ENCODE measurements at places on chromosomes 4 and X.

- no peak for DNase-seq
These were observed 86.2 kb upstream of the HS3ST1 start for GRCh38 chr4:11514779-11515419.

GRCh38 chr4:169975838-169976796, 50.1 kb downstream of the MFAP3L start:
- DNase-seq, result no peak

GRCh38 chrX:68363984-68364383, 69.3 kb downstream of the OPHN1 start:
- no peak for DNase-seq

GRCh38 chrX:44314259-44314734, 29.2 kb downstream of the EFHC2 start:
- peak; percentile 33 for DNase-seq

DNA sequence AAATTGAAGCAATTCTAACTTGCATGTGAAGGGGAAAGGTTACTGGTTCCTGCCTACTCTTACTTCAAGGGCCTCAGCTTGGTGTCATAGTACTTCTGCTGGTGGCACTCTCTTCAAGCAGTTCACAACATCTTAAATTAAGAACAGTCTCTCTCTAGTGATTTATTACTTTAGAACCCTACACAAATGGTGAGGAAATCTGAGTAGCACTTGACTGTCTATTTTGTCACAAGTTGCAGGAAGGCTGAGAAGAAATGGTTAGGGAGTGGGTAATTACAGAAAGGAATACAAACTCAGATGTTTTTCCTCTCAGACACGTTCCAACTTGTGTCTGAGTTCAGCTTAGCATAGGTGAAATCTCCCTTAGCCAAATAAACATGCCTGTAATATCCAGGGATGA, 242.3 kb upstream of the GRIA3 start:
- DNase-seq, result no peak

DNA sequence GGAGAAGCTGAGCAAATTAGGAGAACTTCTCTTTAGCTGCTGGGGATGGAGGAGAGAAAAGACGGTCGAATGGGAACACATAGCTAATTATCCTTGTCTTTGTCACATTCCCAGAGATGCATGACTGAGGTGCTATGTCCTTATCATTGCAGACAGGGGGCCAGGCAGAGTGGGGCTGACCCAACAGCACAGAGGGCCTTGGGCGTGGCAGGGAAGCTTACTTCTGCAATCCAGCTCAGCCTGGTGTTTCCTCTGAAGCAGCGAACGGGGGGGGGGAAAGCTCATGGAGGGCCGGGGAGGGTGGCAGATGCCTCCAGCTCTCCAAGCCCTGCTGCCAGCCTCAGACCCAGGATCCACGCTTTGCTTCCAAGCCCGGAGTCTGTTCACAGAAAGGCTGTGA, 50.8 kb upstream of the HOPX start:
- no peak for DNase-seq

Data from astrocyte of the hippocampus (primary cell).